HuH-7 (cell line): ENCODE measurements at places on chromosomes 13 and 19.
A peak's percentile ranks its signal among the peaks of the same experiment; 100 is the strongest.

GRCh38 chr13:42633495-42633894 lies 59.5 kb downstream of the TNFSF11 start:
- DNase-seq, result no peak

DNA sequence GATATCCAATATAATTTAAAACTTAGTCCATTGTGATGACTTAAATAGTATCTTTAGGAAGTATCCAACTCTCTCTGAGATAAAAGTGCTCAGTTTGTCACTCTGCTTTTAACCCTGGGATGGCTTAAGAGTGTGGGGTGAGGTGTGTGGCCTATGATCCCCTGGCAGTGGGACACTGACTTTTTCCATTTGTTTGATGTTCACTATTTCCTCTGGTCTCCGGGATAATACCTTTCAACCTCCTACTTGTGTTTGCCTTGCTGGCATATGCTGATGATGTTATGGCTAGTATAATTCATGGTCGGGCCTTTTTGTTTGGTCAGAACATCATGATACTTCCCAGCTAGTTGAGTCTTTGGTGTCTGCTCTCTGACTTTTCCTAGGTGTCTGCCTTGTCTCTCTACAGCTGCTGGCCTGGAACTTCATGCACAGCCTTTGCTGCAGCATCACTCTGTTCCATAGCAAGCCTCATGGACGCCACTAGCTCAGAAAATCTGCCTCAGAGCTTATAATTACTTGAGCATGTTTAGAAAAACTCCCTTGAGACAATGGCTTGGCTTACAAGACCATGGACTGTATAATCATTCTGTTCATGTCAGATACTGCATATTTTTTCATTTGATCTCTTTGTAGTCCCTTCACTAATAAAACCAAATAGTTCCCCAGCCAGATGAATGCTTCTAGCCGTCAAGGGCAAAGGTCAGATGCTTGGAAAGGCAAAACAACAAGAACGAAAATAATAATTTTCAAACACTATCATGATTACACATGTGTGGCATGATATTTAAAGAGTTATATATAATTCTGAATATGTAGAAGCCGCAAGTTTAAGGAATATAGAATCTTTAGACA lies 75.2 kb downstream of the WDFY2 start:
- no peak for DNase-seq

DNA sequence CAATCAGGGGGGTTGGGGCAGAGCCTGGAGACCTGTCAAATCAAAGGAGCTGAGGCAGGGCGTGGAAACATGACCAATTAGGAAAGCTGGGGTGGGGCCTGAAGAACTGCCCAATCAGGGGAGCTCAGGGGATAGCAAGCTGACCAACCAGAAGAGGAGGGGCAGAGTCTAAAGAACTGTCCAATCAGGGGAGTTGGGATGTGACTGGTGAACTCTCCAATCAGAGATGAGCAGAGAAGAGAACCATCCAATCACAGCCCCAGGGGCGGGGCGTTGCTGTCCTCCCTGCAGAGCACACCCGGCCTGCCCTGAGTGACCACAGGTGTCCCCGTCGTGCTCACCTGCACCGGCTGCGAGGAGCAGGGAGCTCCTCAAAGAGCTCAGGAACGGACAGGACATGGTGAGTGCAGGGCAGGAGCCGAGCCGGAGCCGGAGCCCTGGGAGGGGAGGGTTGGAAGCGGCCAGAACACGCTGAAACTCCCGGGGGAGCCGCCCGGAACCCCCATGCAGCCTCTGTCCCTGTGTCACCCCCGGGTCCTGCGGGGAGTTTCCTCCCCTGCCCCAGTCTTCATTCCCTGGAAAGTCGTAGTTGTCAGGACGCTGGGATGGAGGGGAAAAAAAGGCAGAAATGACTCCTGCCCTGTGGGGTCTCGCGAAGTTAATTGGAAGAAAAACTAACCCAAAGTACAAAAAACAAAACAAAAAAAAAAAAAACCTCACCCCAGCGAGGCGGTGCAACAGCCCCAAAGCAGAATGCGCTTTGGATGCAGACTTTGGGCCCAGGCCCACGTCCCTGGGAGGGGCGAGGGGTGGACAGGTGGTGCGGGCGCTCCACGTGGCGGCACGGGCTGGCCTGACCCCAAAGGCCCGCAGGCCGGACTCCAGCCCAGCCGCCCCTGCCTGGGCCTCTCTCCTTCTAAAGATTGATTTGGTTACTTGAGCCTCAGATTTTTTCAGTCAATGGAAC lies at the start of gene ZNF556:
Gene ZNF556 (plus strand): TSS at position 311 of the 967 bp plus-strand sequence. CDS start 87 bp downstream, at position 398.
- DNase-seq, result no peak

GRCh38 chr13:37640499-37640898 lies 41.9 kb upstream of the POSTN start:
- DNase-seq, result no peak

GRCh38 chr13:32940601-32941000 lies 75.6 kb upstream of the KL start:
- no peak for DNase-seq

GRCh38 chr19:17246681-17247425 lies 1.1 kb upstream of the NR2F6 start:
- peak; percentile 70 for DNase-seq

DNA sequence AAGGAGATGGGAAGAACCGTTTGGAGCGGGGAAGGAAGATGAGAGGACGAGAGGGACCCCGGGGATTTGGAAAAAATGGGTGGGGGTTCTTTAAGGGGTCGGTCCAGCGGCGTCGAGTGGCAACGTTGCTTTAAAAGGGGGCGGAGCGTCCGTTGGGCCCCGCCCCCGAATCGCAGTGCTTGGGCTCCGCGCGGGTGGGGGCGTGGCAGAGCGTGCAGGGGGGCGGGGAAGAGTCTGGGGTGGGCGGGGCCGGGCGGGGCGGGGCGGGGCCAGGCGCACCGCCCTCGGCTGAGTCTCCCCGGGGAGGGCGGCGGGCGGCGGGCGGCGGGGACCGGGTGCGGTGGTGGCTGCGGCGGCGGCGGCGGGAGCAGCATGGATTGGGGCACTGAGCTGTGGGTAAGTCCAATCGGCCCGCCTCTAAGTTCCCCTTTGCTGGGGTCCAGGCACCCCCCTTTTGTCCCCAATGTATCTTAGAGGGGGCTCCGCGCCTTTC lies at the start of gene TRIP10:
Gene TRIP10 (plus strand): TSS at position 291 of the 493 bp plus-strand sequence. CDS start 82 bp downstream, at position 373.
- DNase-seq, result peak; percentile 72

GRCh38 chr13:51479199-51479523 lies 26.3 kb upstream of the INTS6 start:
- DNase-seq, result no peak

- no peak for DNase-seq
Observed at GRCh38 chr19:13788991-13789390, 6.3 kb upstream of the ZSWIM4 start.

GRCh38 chr13:44259045-44260027 lies 114.3 kb upstream of the SERP2 start:
- no peak for DNase-seq

- DNase-seq, result no peak
Observed at GRCh38 chr13:30763786-30764413, 28.6 kb downstream of the ALOX5AP start.
